ENCODE measurements at places on chromosomes 4 and X.

GRCh38 chr4:6369924-6370645, 100.4 kb downstream of the WFS1 start:
- no peak for DNase-seq

- DNase-seq, result no peak
These were observed 330.3 kb upstream of the EPHA5 start for GRCh38 chr4:66000510-66001117.

- no peak for DNase-seq
These were observed 17.6 kb upstream of the CCNI start for GRCh38 chr4:77093401-77093800.

GRCh38 chr4:5940470-5941203, 47.8 kb upstream of the CRMP1 start:
- no peak for DNase-seq
